CD4-positive, alpha-beta memory T cell (primary cell): ENCODE measurements at places on chromosomes 3 and 15. TPM values are rescaled to one million over a fixed set of nuclear protein-coding genes. Genes with fewer than 3 reads are reported as not detected.

The ACAD9 gene
- total RNA-seq, result 62.2 TPM

The GRK7 gene
- not detected for total RNA-seq

GRCh38 chr3:14439501-14440167 is 37.2 kb downstream of the SLC6A6 start:
- peaks cover 5% of the 10 kb centered on the region for H3K36me3 ChIP-seq
- H3K27me3 ChIP-seq, result no peaks in the 10 kb centered on the region
- no peak overlapping the region for H3K27ac ChIP-seq
- DNase-seq, result no peak

- no peaks in the 10 kb centered on the region for H3K4me1 ChIP-seq
- no peak for DNase-seq
- H3K4me3 ChIP-seq, result no peak overlapping the region
- no peak overlapping the region for H3K27ac ChIP-seq
Measured at GRCh38 chr3:144415492-144415891, 443.9 kb downstream of the DIPK2A start.

DNA sequence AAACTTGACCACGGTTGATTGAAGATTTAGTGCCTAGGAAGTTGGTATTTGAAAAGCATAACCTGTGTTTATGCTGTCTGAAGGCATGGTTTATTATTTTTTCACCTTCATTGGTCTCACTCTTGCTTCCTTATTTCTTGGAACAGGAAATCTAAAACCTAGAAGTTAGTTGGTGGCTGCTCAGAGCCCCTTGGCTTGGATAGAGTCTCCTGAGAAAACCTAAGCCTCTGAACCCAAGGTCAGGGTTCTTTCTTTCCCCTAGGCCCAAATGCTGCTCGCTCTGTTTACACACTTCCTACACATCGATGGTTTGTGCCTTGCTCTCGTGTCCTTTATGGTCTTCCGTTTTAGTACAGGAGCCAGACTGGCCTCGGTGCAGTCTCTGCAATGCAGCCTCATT is 82.2 kb downstream of the TRAK1 start:
- peaks cover 11% of the 10 kb centered on the region for H3K4me1 ChIP-seq
- no peak for DNase-seq
- H3K27ac ChIP-seq, result no peak overlapping the region
- H3K27me3 ChIP-seq, result no peaks in the 10 kb centered on the region
- H3K36me3 ChIP-seq, result no peaks in the 10 kb centered on the region

DNA sequence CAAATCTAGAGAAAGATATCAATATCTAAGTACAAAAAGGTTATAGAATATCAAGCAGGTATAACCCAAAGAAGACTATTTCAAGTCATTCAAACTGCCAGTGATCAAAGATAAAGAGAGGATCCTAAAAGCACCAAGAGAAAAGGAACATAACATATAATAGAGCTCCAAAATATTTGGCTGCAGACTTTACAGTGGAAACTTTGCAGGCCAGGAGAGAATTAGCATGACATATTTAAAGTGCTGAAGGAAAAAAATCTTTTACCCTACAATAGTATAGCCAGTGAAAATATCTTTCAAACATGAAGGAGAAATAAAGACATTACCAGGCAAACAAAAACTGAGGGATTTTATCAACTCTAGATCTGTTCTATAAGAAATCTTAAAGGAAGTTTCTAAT is 254.3 kb upstream of the ARHGEF26 start:
- no peaks in the 10 kb centered on the region for H3K36me3 ChIP-seq
- no peaks in the 10 kb centered on the region for H3K4me1 ChIP-seq
- H3K27ac ChIP-seq, result no peak overlapping the region
- no peak for DNase-seq

GRCh38 chr3:71310359-71310979 is 273.1 kb downstream of the FOXP1 start:
- peaks cover 51% of the 10 kb centered on the region for H3K4me1 ChIP-seq
- H3K4me3 ChIP-seq, result no peak overlapping the region
- no peaks in the 10 kb centered on the region for H3K27me3 ChIP-seq
- DNase-seq, result no peak
- no peaks in the 10 kb centered on the region for H3K36me3 ChIP-seq

DNA sequence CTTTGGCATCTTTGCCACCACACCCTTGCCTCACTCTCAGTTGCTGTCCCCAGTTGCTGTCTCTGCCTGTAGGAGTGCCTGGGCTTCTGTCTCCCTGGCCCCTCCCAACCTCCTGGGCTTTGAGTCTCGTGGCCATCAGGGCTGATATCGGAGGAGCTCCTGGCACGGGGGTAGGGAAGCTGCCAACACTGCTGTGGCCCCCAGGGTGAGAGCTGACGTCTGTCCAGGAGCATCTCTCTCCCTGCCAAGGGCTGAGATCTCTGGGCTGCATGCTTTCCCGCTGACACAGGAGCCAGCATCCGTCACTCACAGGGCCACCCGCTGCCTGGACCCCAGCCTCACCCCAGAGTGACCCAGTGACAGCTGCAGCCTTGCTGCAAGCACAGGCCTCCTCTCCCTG is 47.4 kb downstream of the EXOG start:
- DNase-seq, result no peak
- H3K27me3 ChIP-seq, result no peaks in the 10 kb centered on the region
- H3K4me3 ChIP-seq, result no peak overlapping the region
- no peaks in the 10 kb centered on the region for H3K4me1 ChIP-seq

The CHST2 gene
- total RNA-seq, result 1.1 TPM

- H3K4me1 ChIP-seq, result no peaks in the 10 kb centered on the region
- H3K27ac ChIP-seq, result no peak overlapping the region
- no peak overlapping the region for H3K4me3 ChIP-seq
- no peaks in the 10 kb centered on the region for H3K27me3 ChIP-seq
- H3K36me3 ChIP-seq, result no peaks in the 10 kb centered on the region
- no peak for DNase-seq
Measured at GRCh38 chr3:184042617-184043016, 10.2 kb upstream of the HTR3C start.

- no peaks in the 10 kb centered on the region for H3K36me3 ChIP-seq
- H3K4me3 ChIP-seq, result no peak overlapping the region
- H3K27ac ChIP-seq, result no peak overlapping the region
- H3K27me3 ChIP-seq, result no peaks in the 10 kb centered on the region
- no peaks in the 10 kb centered on the region for H3K4me1 ChIP-seq
Measured at GRCh38 chr3:138137861-138138260, 5.7 kb upstream of the A4GNT start.

The SLC22A13 gene
- 0.67 TPM for total RNA-seq

The OR5K2 gene
- total RNA-seq, result not detected

DNA sequence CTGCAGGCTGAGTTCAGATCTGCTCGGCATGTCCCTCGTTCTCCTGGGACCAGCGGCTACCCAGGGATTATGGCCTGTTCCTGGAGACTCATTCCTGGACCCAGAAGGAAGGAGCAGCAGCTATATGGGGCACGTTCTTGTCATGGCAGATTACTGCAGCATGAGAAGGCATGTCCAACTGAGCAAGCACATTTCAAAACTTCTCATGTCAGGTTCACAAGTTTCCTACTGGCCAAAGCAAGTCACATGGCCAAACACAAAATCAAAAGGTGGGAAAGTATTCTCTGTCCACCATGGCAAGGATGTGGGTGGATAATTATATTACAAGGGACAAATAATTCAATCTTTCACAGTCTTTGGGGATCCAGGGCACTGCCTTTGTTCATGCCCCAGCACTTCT is 71.9 kb upstream of the C15orf39 start:
- H3K36me3 ChIP-seq, result no peaks in the 10 kb centered on the region
- peaks cover 12% of the 10 kb centered on the region for H3K4me1 ChIP-seq
- no peak overlapping the region for H3K4me3 ChIP-seq
- H3K27ac ChIP-seq, result no peak overlapping the region
